ENCODE measurements at places on chromosomes 1 and 21. TPM values are rescaled to one million over a fixed set of nuclear protein-coding genes. Genes with fewer than 3 reads are reported as not detected.

DNA sequence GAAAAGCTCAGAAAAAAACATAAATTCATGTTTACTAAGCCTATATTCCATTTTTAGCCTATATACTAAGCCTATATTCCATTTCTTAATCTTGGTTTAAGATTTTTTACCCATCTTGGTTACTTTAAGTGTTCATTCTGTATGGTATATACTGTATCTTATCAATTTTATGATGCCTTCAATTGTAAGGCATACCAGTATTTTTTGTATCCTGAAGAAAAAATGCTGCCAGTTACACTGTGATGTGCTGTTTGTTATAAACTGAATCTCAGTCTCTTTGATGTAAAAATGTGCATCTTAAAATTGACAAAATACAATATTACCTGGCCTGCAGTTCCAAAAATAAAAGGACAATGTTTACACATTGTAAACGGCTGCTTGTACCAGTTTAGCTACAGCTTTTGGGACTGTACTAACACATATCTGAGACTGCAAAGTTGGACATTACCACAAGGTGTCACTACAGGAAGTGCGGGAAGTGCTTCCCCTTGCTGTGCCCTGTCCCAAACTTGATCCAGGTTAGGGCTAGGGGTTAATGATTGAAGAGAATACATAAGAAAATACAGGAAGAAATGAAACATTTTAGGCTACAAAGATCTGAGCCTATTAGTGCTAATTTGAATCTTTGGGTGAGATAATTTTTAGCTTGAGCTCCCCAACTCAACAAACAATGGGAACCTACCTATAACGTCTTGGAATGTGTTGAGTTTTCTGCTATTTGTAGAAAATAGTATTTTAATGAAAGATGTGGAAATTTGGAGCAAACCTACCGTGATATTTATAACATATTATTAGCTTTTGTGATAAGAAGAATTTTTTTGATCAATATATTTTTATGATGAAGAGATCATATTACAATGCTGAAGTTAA lies 108.9 kb downstream of the LBR start:
- DNase-seq: peak; percentile 59

DNA sequence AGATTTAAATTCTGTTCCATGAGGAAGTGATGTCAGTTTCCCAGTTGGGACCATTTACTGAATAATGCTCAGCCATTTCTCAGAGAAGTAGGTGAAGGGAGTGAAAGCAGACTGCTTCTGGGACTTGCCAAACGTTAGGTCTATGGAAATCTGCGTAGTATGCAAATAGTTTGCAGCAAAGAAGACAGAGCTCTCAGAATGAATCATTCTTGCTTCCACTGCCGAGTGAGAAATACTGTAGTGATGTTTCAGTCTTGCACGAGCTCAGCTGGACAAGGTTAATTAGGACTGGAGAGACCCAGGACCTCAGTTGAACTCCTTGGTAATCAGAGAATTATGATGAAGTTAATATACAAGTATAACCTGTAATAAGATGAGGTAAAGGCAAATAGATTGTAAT lies 317.7 kb upstream of the DAB1 start:
- DNase-seq: no peak

DNA sequence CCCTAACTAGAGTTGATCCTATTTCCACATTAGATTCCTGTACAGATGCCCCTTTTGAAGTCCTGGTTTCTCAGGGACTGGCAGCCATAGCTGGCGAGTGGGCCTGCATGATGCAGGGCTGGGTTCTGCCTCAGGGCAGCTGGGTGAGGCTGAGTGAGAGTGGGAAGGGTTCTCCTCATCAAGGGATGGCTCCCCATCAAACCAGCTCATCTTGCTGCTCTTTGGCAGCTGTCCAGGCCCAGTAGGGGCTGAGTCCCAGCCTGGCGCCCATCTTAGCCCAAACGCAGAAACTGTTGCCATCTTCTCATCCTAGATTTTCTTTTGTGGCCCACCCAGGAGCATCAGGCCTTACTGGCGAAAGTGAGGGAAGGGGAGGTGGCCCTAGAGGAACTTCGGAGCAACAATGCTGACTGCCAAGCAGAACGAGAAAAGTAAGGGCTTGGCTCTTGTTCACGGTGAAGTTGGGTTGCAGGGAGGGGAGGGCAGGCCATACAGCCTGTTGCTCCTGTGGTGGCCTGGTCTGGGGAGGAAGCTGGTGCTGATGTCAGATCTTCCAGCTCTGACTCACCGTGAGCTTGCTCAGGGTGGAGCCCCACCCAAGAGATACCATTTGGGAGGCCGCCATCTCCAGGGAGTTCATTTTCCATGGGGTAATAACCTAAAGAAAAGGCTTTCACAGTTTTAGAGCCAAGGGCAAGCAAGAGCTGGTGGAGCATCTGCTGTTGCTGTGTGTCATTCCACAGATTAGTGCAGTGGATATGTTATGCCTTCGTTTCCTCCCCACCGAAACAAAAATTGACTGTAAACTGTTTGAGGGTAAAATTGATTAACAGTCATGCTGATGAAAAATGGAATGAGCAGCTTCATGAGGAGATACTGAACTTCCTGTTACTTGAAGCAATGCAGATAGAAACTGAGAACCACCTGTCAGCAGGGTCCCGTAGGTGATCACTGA lies 34.7 kb downstream of the TUFT1 start:
- no peak for DNase-seq

- peak; percentile 10 for DNase-seq
Observed at GRCh38 chr1:116763787-116764465, 9.7 kb downstream of the CD2 start.

DNA sequence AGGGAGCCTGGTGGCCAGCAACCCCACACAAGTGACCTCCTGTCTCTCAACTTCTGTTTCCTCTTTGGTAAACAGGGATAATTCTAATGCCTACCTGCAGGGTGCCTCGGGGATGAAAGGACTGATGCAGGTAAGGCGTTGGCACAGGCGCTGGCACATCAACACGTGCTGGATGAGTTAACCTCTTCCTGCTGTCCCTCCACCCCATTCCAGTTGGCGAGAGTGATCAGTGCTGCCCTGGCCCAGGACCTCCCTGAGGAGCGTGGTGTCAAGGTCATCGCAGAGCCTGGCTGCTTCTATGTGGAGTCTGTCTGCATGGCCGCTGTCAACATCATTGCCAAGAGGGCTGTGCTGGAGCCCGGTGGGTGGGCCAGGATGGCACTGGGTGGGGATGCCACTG lies 69.1 kb upstream of the TINAGL1 start:
- no peak for DNase-seq

DNA sequence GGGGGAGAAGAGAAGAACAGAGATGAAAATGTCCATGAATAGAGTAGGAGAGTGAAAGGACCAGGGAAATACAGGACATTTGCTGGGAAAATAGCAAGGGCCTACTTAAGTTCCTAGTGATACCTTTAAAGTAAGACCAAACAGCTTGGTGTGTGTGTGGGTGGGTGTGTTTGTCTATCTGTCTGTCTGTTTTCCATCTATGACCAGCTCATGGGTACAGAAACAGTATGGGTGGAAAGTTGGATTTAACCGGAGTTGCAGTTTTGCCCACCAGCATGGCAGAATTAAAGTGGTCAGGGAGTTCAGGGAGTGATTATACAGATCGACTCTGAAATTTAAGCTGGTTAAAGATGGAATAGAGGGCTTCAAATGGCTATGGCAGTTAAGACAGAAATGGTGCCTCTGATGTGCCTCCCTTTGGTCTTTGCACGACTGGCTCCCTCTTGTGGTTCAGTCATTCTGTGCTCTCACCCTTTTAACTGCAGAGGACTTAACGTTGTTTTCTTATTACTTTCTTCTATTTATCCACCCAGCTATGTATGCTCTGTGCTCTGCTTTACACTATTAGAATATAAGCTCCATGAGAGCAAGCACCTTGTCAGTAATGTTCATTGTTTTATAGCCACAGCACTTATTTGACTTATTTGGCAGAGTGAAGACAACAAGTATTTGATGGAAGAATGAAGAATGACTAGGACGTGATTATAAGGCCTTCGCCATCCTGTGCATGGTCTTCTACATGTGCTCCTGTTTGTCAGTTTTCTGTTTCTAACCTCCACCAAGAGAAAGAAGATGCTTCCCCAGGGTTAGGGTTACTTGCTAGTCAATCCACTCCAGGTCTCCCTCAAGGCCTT lies 72.7 kb upstream of the AK4 start:
- peak; percentile 48 for DNase-seq

DNA sequence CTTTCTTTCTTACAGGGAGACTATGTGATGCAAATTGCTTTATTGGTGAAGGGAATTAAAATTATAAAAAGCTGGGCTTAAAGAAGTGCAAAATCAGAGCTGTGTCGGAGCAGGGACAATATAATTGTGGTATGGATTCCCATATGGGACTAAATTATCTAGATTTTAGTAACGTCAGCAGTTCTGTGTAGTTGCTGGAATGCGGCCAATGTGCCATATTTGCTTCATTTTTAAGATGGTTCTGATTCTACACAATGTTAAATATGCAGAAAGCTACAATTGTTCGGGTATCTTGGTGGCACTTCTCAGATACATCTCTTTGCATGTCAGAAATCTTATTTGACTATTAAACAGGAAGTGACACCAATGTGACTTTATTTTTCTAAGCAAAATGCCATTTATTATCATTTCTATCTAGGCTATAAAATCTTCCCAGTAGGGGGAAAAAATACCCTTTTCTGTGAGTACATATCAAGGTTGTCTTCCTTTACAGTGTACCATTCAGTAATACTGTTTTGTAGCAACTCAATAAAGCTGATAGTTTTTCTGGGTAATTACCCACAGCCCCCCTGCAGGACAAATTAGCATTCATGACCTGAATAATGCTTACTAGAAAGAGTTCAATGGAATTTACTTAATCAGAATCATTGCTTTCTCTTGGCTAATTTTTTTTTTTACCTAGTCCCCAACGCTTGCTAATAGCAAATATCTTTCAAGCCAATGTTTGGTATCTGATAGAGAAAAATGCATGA lies 288.3 kb upstream of the ADGRL2 start:
- DNase-seq: no peak

- no peak for DNase-seq
Observed at GRCh38 chr21:31927689-31928353, 55.0 kb downstream of the HUNK start.

- no peak for DNase-seq
Observed at GRCh38 chr1:16478091-16478490, 36.0 kb downstream of the RNU1-1 start.

DNA sequence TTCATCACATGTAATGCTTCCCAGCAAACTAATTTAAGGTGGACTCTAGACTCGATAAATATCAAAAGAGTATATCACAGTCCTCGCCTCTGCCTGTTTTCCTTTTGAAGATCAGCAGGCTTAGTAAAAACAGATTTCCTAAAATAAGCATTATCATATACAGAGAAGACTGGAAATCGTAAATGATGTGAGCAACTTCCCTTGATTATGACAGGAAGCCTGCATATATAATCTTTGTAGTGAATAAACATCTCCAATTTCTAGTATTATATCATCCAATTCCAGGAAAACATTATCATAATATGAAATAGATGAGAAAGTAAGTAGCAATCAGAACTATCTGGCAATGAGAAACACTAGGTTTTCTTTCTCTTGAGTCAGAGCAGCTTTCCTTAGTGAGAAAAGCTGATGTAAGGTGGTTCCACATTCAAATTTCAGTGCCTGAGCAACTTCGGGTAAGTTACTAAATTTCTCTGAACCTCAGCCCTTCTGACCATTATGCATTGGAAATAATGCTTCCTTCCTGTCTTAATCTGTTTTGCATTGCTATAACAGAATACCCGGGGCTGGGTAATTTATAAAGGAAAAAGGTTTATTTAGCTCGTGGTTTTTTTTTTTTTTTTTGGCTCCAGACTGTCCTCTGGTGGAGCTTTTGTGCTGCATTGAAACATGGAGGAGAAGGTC lies 12.6 kb upstream of the POU2F1 start:
- no peak for DNase-seq

GRCh38 chr1:58979677-58980076 lies 195.8 kb upstream of the JUN start:
- DNase-seq: no peak

DNA sequence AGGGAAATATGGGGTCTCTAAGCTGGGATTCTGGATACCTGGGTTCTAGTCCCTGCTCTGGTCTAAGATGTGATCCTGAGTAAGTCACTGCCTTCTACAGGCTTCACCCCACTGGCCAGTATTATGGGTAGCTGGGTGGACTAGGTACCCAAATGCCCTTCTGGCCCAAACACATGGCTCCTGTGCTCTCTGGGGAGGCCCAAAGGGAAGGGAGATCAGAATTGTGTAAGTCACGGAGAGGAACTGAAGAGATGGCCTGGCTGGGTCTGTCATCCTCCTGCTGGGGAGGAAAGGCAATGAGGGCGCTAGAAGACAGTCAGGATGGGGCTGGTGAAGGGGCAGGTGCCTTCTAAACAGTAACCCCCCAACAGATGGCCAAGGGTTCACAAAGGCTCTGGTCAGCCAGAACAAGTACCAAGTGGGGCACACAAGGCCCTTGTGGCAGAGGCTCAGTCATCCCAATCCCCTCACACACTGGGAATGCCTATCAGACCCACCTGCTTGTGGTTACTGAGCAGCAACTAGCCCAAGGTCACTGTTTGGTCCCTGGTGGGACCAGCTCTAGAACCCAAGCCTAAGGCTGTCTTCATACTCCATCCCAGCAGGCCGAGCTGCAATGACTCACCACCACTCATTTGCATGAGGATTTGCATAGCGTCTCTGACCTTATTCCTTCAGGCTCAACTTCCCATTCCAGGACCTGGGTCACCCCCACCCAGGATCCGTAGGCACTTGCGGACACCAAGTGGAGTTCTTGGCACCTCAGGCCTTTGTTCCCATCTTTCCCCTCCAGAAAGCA lies 9.2 kb downstream of the MEF2D start:
- DNase-seq: no peak

DNA sequence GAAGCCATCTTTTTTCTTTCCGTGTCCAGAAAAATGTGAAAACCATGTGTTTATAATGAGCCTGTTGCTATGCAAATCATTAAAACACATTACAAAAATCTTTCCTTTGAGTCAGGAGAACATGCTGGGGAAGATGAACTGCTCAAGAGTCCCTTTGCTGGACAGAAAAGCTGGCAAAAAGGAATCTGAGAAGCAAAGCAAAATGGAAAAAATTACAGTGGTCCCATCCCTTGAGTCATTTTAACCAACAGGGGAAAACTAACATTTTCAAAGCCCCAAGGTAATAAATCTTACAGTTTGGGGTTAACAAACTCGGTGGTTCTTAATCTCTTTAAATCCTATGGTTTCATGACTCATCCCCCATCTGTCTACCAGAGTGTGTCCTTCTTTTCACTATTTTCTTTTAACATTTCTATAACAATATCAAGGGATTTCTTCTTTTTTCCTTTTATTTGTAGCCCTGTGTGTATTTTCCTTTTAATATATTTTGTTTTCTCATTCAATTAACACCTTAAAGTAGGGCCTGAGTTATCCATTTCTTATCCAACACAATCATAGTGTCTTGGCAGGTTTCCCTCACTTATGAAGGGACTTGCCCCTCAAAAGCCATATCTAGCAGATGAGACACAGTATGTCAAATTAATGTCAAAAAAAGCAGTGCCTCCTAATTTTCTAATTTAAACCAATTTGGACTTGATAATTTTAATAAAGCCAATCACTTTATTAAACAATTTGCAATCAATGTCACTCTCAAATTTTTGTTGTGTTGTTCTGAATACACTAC lies 105.4 kb downstream of the PTPN14 start:
- DNase-seq: no peak

- DNase-seq: no peak
Observed at GRCh38 chr1:162422662-162423375, 10.9 kb upstream of the SH2D1B start.

The BTBD8 gene
- 9.0 TPM for polyA plus RNA-seq

The SPRR1B gene
- polyA plus RNA-seq: not detected

The STXBP3 gene
- 85.0 TPM for polyA plus RNA-seq

The PFDN2 gene
- 61.2 TPM for polyA plus RNA-seq

The PDC gene
- 0.35 TPM for polyA plus RNA-seq

The ZNF648 gene
- polyA plus RNA-seq: 0.63 TPM

The TDRD10 gene
- 1.4 TPM for polyA plus RNA-seq

The IGFN1 gene
- polyA plus RNA-seq: 0.91 TPM

The RBM11 gene
- polyA plus RNA-seq: 5.2 TPM
